Adipocyte (in vitro differentiated cells): ENCODE measurements at places on chromosomes 13 and 19.

- DNase-seq: peak; percentile 77
Observed at GRCh38 chr13:76307142-76307541, 579.1 kb downstream of the KCTD12 start.

DNA sequence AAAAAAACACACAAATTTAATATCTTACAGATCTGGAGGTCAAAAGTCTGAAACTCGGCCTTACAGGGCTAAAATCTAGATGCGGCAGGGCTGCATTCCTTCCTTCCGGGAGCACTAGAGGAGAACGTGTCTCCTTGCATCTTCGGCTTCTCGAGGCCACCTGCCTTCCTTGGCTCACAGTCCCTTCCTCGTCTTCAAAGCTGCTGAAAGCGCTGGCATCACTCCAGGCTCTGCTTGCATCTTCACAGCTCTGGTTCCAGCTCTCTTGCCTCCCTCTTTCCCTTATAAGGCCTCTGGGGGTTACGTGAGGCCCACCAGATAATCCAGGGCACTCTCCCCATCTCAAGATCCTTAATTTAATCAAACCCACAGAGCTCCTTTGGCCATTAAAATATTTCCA lies 10.5 kb downstream of the XRCC1 start:
- DNase-seq: no peak

GRCh38 chr19:50741179-50741933 lies 18.2 kb downstream of the CLEC11A start:
- DNase-seq: no peak

DNA sequence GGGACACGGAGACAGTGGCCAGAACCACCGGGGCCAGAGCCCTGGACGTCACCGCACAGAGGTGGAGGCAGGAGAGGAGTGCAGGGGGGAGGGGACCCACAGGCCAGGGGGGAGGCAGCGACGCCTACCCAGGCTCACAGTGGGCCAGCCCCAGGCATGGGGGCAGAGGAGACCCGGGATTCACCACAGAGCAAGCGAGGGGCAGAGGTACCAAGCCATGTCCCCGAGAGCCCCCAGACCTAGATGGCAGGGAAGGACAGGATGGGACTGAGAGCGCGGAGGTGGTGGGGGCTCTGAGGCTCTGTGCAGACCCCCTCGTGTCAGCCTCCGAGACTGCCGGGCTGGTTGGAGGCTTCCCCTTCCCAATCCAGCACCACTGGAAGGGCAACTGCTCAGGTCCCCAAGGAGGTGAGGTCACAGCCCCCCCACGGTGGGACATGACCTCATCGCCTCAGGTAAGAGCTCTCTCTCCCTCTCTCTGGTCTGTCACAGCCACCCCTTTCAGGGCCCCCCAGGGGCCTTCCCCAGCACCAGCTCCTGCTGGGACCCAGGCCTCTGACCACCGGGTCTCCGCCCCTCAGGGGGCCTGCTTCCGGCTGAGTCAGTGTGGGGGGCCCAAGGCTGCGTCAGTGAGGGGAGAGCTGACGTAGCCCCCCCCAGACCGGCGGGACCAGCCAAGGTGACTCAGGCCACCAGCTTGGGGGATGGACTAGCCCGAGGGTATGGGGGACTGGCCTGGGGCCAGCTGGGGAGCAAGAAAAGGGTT lies 2.2 kb upstream of the IL11 start:
- peak; percentile 40 for DNase-seq

- DNase-seq: no peak
Observed at GRCh38 chr13:39315796-39316195, 277.5 kb downstream of the NHLRC3 start.

GRCh38 chr19:35696835-35697234 lies 7.5 kb upstream of the ZBTB32 start:
- no peak for DNase-seq

DNA sequence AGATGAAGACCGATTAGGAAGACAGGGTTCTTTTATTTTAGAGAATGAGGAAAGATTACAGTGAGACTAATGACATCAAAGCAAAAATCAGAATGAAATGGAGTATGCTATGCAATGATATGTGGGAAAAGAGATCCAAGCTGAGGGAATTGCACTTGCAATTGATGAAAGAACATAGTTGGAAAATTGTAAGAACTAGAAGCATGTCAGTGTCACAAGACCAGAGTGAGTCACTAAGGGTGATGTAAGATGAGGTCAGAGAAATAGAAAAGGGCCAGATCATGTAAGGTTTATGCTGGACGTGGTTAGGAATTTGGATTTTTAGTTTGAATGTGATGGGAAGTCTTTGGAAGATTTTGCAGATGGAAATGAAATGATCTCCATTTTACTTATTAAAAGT lies 1937.3 kb downstream of the OLFM4 start:
- DNase-seq: no peak

GRCh38 chr19:30861919-30862318 lies 487.3 kb downstream of the TSHZ3 start:
- no peak for DNase-seq

- no peak for DNase-seq
Observed at GRCh38 chr13:91739751-91740150, 341.3 kb downstream of the GPC5 start.

GRCh38 chr13:52785739-52786138 lies 46.1 kb upstream of the CNMD start:
- no peak for DNase-seq
